DMS 273 treated with DMSO at 0.1 percent for 48 hours (cell line): ENCODE measurements at places on chromosomes 2 and 18.
A peak's percentile ranks its signal among the peaks of the same experiment; 100 is the strongest.

DNA sequence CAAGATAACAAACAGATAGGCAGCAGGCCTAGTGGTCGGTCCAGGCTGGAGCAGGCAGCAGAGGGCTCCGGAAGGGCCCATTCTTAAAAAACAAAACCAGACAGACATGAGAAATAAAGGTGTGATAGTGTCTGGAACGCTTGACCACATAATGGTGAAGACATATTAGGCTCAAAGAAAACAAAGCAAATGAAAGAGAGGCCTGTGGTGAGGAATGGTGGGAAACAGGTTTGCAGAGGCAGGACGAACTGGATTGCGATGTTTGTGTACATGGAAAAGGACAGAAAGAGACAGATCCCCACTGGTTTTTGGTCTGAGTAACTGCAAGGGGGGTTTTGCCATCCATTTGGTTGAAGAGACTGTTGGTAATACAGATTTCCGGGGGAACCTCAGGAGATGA is 19.9 kb downstream of the QPCT start:
- no peak for DNase-seq

- no peak for DNase-seq
These were observed 62.1 kb upstream of the SMIM21 start for GRCh38 chr18:75489493-75490190.

GRCh38 chr2:151111599-151112278 is 149.9 kb downstream of the RBM43 start:
- no peak for DNase-seq

- DNase-seq = peak; percentile 67
These were observed at the start of gene FBXO41 for GRCh38 chr2:73284296-73285158. TSS of gene FBXO41 (minus strand) at chr2:73284478. CDS start at chr2:73269630, 14,848 bp downstream.
